ENCODE measurements at places on chromosomes 1 and 21.

DNA sequence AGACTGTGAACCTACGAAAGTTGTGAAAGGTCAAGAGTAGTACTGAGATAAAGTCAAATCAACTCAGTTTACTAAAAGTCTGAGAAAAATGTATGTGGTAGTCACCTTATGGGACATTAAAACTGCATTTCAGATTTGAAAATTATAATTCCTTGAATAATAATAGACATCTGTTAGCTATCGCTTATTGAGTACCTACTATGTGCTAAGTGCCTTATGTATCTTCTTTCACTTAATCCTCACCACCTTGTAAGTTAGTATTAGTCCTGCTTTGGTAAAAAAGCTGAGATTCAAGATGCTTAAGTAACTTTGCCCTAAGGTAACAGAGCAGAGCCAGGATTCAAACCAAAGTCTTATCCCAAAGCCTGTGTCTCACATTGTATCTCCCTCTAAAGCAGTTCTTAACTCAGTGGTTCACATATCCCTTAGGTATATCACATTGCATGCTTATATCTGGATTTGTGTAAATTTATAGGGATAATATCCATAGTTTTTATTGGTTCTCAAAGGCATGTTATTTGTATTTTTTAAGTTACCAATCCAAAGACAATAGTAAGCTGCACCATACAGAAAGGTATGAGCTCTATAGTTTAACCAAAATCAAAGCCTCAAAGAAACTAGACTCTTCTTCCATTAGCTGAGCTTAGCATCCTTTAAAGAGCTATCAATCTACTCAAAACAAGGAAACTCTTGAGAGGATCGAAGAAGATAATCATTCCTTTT is 865 bp downstream of the PIGC start:
- DNase-seq = no peak

- DNase-seq = no peak
Observed at GRCh38 chr1:213094446-213094845, 43.4 kb downstream of the RPS6KC1 start.

DNA sequence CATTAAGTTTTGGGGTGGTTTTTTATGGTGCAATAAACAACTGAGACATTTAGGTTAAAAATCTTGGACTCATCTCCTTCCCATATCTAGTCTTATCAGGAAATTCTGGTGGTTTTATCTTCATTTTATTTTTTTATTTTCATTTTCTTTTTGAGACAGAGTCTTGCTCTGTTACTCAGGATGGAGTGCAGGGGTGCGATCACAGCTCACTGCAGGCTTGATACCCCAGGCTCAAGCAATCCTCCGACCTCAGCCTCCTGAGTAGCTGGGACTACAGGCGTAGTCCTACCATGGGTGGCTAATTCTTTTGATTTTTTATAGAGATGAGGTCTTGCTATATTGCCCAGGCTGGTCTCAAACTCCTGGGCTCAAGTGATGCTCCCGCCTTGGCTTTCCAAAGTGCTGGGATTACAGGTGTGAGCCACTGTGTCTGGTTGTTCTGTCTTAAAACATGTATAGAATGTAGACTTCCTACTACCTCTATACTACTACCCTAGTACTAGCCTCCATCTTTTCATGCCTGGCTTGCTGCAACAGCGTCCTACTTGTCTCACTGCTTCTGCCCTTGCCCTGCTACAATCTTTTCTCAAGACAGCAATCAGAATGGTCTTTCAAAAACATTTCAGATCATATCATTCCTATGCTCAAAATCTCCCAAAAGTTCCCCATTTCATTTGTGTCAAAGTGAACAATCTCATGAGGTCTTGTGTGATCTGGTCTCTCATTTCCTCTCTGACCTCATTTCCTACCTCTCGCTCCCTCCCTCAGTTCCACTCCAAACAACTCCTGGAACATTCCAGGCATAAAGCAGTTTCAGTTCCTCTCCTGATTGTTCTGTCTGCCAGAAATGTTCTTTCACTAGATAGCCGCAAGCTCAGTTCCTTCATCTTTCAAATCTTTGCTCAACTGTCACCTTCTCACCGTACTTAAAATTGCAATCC is 5.9 kb upstream of the FCGR2A start:
- DNase-seq = no peak

GRCh38 chr1:62353853-62354252 is 34.6 kb upstream of the KANK4 start:
- no peak for DNase-seq

DNA sequence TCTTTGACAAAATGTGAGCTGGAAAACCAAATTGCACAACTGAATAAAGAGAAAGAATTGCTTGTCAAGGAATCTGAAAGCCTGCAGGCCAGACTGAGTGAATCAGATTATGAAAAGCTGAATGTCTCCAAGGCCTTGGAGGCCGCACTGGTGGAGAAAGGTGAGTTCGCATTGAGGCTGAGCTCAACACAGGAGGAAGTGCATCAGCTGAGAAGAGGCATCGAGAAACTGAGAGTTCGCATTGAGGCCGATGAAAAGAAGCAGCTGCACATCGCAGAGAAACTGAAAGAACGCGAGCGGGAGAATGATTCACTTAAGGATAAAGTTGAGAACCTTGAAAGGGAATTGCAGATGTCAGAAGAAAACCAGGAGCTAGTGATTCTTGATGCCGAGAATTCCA is 42.7 kb downstream of the CENPF start:
- DNase-seq = no peak

- no peak for DNase-seq
Observed at GRCh38 chr1:68528243-68528642, 31.4 kb upstream of the DEPDC1 start.

- no peak for DNase-seq
Observed at GRCh38 chr1:44820328-44821239, 12.3 kb downstream of the BTBD19 start.

DNA sequence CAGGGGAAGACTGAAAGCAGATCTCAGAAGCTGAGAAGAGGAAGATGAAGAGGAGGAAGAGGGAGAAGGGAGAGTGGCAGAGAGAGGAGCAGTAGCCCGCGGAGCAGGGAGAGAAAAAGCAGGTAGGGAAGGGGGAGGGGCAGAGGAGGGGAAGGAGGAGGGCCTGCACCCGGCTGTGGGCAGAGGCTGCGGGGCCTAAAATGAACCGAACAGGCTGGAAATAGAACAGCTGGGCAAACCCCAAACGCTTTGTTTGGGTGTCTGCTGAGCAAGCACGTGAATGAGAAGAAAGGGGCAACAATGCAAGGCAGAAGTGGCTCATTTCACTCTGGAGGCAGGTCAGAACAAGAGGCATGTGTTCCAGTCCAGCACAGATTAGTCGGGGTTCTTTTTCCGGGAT is 33.5 kb downstream of the KCNC4 start:
- no peak for DNase-seq

DNA sequence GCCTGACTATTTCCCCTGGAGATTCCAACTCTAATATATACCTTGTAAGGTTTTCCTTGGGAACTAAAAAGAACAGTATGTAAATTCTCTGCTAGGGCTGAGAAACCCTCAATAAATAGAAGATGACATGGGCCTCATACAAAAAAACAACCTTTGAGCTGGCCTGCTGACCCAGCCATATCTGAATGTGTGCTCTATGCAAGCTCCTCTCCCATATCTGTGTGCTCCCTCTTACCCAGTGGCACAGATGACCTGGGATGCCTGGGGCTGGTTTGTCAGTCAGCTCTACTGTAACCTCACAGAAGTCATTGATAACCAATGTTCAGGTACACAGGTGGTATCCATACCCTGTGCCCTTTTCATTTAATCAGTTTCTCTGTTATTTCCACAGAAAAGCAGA is 329.2 kb downstream of the SEC16B start:
- no peak for DNase-seq

DNA sequence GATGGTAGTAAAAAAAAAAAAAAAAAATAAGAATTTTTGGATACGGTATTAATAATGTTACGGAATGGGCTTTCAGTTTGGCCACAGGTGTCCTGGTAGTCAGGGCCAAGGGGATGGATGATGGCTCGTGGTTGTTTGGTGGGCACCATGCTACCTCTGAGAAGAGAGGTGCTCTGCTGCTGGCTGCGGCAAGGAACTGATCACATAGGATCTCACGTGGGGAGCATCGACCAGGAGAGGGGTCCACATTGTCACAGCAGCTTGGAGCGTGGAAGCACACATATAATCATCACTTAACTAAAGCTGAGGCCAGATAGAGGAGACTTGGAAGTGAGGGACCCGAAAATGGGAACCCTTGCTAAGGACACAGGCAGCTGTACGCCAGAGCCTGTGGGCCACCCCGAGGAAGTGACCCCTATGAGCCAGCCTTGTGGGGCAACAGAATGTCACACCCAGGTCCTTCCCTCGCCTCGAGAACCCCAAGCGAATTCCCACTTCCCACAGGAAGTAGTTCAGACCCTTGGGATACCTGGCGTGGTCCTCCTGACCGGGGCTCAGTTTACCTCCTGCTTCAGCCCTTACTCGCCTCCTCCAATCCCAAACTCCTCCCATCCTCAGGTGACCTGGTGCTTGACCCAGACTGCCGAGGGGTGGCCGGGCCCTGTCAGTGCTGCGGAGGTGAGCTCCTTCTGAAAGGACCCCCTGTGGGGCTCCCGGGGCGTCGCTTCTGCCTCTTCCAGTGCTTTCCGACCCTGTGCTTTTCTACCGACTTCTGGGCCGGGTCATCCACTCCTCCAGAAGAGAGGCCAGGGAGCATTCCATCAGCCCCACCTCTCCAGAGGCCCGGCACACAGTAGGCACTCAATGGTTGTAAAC is 222.0 kb downstream of the CAMTA1 start:
- no peak for DNase-seq

DNA sequence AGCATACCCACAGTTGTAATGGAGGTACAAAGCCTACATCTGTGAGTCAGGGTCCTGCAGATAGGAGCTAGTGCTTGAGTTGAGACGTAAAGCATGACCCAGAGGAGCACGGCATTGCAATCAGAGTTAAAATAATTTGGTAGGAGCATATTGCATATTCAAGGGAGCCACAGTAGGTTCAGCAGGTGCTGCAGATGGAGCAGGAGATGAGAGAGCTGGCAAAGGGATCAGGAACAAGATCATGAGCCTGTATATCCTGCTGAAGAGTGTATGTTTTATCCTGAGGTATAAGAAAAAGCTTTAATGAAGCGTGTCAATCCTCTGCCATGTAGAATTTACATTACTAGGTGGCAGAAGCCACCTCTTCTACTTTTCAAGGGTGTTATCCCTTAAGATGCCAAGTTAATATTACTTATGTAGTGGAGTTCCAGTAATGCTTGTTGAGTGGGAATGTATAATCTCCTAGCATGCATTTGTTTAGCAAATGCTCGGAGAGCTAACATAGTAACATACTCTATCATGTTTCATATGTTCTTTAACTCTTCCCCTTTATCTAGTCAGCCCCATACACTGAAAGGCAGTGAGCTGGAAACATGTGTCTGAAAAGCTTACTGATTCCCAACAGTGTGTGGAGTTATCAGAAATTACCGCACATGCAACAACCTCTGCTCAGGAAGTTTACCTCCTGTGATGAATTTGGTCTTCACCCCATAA is 300.3 kb downstream of the GRIK1 start:
- no peak for DNase-seq

- no peak for DNase-seq
Observed at GRCh38 chr1:235131961-235132360, 3.3 kb upstream of the TOMM20 start.

DNA sequence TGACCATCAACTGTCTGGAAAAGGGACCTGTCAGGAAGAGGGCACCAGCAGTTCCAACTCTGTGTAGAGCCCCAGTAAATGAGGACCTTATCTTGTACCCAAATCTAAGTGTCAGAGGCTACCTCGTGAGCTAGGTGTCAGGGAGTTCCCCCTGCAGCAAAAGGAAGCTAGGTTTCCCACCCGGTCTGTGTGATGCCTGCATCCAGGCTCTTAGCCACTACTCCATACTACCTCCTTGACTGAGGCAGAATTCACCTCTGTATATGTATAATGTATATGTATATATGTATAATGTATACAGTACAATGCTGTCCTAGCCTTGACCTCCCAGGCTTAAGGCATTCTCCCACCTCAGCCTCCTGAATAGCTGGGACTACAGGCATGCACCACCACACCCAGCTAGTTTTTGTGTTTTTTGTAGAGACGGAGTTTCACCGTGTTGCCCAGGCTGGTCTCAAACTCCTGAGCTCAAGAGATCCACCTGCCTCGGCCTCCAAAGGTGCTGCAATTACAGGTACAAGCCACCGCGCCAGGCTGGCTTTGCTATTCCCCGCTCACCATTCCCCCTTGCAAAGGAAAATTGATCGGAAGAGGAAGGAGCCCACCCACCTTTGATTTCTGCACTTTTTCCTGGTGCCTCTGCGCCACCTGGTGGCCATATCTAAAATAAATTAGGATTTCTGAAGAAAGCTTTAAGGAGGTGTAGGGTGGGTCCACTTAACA is 15.7 kb upstream of the LUZP1 start:
- DNase-seq = no peak

Data from activated CD8-positive, alpha-beta memory T cell treated with anti-CD3 and anti-CD28 coated beads for 4 hours (primary cell).